Activated CD8-positive, alpha-beta memory T cell treated with anti-CD3 and anti-CD28 coated beads for 1 hour (primary cell): ENCODE measurements at places on chromosomes 7 and 10.

- DNase-seq: no peak
Measured at GRCh38 chr7:71633551-71634008, 501.6 kb downstream of the GALNT17 start.

GRCh38 chr7:27210441-27211083, 10.7 kb upstream of the HOXA13 start:
- no peak for DNase-seq

DNA sequence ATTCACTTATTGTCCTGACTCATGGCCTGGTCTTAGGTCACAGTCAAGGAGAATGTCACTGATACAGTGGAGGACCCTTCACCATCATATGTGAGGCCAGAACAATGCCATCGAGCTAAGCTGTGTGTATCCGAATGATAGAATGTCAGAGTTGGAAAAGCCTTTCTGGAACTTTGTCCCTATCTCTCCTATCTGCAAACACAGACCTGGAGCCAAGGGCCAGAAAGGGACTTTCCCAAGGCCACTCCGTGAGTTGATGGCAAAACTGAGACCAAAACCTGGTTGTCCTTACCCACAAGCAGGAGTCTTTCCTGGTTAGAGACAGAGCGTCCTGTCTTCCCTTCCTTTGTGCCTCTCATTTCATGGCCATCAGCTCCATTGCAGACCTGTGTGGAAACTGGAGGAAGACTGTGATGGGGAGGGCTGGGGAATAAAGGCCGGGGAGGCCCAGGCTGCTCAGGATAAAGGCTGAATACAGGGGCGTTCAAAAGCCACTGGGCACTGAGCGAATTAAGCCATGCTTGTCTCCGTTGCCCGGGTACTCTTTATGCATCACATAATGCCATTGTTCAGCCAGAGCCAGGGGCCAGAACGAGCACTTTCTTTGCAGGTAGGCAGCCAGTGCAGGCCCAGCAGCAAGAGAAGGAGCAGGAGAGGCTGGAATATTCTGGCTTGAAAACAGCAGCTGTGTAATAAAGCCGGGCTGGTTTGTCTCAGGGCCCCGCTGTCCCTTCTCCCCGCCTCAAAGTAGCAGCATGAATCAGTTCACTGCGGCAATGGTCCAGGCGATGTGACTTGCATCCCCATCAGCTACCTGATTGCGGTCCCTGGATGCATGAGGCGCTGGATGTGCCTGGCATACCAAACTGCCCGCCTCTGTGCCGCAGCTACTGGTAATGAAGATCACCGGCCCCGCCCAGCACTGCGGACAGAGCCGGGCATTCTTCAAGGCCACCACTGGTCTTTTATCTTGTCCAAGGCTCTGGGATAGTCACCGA, 143.0 kb downstream of the RPS24 start:
- no peak for DNase-seq

GRCh38 chr7:50331564-50332208, 27.2 kb downstream of the IKZF1 start:
- DNase-seq: no peak

DNA sequence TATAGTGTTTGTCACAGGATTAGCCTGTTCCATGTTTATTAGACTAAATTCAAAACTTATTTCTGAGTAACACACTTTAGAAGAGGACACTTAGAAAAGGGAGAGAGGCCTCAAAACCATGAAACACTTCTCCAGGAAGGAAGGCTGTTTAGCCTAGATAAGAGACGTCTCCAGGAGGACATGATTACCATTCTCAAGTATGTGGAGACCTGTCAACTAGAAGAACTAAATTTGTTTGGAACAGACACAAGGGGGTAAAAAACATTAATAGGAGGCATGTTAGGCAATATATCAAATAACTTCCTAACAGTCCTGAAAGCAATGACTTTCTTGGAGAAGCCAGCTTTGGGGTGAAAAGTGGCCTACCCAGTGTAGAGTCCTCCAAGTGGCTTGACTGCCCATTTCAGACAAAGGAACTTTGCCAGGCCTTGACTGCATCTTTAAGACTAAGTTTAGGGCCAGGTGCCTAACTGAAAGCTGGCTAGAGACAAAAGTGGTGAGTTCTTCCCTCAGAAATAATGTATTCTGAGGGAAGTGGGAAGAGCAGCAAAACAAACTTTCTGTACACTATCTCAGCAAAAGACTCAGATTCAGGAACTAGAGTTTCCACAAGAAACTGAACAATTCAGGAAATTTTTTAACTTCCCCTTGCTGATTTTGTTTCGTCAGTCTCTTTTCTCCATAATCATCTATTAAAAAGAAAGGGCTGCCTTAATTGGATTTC, 11.8 kb downstream of the NCOA4 start:
- DNase-seq: no peak

DNA sequence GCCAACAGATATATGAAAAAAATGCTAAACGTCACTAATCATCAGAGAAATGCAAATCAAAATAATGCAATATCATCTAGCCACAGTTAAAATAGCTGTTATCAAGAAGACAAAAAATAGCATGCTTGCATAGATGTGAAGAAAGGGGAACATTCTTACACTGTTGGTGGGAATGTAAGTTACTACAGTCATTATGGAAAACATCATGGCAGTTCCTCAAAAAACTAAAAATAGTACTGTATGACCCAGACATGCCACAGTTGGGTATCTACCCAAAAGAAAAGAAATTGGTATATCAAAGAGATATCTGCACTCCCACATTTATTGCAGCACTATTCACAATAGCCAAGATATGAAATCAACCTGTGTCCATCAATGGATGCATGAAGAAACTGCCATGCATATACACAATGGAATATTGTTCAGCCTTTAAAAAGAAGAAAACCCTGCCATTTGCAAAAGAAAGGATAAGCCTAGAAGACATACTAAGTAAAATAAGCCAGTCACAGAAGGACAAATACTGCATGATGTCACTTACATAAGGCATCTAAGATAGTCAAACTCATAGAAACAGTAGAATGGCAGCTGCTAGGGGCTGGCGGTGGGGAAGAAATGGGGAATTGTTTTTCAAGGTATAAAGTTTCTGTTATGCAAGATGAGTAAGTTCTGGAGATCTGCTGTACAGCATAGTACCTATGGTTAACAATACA, 107.0 kb downstream of the PTPN20 start:
- DNase-seq: no peak

DNA sequence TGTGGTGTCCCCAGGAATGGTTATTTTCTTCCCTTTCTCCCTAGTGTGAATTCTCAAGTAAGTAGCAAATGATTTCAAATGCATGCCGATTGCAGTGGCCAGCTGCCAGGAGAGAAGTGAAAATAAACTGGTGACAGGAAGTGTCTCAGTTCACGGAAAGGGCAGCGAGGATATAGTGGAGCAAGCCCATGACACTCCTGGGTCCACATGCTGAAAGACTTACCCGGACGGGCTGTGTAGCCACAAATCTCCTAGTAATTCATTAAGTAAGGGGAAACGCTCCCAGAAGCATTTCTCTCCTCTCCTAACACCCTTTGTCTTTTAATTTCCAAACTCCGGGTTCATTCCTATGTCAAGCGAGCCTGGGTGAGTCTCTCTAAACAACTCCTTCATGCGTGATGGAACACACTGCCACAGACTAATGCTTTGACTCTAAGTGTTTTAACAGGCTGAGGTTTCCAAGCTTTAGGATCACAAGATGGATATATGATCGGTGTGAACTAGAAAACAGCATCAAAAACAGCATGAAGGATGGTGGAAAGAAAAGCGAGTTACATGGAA, 125.6 kb downstream of the CYP26A1 start:
- DNase-seq: no peak

GRCh38 chr7:141785706-141786552, 4.1 kb upstream of the TAS2R5 start:
- peak; percentile 11 for DNase-seq

DNA sequence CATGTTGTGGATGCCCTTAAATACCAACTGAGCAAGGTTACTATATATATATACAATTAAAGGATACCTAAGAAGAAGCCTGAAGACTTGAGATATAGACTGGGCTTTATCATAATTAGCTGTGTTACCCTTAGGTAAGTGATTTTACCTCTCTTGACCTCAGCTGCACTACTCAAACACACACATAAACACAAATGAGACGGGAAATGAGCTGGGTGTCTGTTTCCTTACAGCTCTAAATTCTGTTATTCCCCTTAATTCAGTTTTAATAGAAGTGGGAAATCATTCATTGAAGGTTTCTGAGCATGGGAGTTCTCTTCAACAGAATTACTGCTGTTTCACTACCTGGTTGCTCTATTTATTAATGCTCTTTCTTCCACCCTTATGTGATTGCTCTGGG, 60.7 kb downstream of the GBF1 start:
- DNase-seq: no peak

GRCh38 chr7:159167139-159167538, 22.5 kb upstream of the VIPR2 start:
- no peak for DNase-seq

DNA sequence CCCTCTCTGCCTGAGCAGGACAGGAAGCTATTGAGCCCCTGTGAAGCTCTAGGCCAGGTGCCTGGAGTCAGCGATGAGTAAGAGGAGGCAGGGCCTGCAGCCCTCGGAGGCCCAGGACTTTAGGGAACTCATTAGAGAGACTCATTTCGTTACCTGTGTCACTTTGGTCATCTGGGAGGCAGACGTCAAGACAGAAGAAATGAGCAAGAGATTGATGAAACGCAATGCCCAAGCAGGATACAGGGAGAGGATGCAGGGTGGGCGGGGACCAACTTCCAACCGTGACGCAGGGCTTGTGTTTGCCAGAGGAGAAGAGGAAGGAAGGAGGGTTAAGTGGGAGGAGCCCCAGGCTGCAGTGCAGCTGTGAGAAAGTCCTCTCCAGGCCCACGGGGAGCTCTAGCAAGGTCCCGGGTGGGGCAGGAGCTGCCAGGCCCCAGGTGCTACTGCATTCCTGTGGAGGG, 26.4 kb upstream of the GNA12 start:
- DNase-seq: no peak

DNA sequence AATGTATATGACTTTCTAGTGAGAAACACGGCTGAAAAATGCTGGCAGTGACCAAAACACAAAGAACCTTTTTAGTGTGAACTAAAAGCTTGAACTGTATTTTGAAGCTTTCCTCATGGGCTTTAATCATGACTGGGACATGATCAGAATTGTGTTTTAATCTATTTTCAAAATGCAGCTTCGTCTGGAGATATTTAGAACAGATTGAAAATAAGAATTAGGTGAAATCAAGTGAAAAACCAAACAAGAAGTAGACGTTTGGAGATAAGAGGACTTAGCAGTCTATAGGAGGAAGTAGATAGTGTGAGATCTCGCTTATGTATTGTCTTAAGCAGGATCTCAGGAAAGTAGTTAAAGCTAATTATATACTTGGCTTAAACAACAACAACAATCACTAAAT, 865.4 kb upstream of the MBL2 start:
- no peak for DNase-seq

GRCh38 chr10:114322344-114322743, 82.0 kb downstream of the AFAP1L2 start:
- DNase-seq: no peak

- no peak for DNase-seq
Measured at GRCh38 chr7:108026116-108026515, 23.2 kb upstream of the LAMB1 start.

- no peak for DNase-seq
Measured at GRCh38 chr10:69842882-69843281, 41.2 kb downstream of the COL13A1 start.

- no peak for DNase-seq
Measured at GRCh38 chr7:104156842-104157277, 51.0 kb downstream of the ORC5 start.

DNA sequence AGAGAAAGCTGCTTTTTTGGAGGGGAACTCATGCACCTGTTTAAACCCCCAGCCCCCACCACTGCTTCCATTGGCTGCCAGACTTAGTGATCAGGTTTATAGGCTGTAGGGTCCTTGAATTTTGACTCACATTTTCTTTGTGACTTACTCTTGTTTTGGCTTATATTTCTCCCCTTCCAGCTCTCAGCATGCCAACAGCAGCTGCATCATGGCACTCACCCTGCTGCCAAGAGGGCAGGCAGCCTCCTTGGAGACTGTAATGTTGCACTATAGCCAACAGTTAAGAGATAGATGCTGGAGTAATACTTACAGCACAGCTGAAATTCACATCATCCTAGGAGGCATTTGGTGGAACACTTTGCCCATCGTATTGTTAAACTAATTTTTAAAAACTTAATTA, 98.0 kb upstream of the GLCCI1 start:
- DNase-seq: no peak

- no peak for DNase-seq
Measured at GRCh38 chr10:22742678-22743077, 28.3 kb upstream of the PIP4K2A start.

DNA sequence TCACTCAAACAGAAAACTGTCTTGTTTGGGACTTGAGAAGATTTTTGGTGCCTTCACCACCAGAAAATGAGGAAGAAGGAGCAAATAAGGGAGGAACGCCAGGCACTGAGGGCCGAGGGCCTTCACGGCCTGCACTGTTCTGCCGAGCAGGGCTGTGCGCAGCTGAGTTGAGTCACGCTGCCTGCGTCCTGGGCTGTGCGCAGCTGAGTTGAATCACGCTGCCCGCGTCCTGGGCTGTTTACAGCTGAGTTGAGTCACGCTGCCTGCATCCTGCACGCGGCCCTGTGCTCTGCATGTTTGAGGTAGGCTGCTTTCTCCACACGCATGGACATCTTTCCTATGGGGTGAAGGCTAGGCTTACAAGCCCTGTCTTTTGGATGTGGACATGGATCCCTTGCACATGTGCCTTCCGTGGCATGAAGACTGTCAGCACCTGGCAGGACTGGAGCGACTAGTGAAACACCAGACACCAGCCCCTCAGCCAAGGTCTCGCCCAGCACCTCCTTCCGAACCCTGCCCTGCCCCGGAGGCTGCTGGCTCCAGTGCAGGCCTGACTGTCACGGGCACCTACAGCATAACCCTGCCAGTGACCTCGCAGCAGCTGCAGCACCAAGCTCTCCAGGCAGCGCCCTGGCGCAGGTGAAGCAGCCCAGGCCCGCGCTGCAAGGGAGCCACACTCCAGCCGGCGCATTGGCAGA, 96.7 kb downstream of the HTR5A start:
- DNase-seq: no peak

DNA sequence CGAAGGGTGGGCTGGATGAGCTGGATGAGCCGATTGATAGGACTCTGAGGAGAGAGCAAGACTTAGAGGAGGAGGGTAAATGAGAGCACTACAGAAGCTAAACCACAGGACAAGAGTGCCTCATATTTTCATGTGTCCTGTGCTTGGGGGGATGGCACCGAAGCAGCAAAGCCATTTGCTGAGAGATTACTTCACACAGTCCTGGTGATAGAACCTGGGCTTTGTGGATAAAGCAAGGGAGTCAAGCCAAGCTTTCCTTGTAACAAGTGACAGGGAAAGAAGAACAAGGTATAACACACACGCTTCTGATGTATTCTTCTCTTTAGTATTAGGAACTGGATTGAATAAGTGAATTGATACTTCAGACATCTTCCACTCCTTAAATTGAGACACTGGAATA, 253.7 kb downstream of the ANKRD7 start:
- no peak for DNase-seq
